Activated T-helper 17 cell treated with anti-CD3 and anti-CD28 coated beads, Interleukin-2, amount 50 U/mL, for 72 hours (primary cell): ENCODE measurements at places on chromosomes 6 and 20. TPM values are rescaled to one million over a fixed set of nuclear protein-coding genes. Genes with fewer than 3 reads are reported as not detected.

The TRIM31 gene
- not detected for total RNA-seq

The TP53TG5 gene
- total RNA-seq = 0.11 TPM

The THBD gene
- not detected for total RNA-seq

The DOK5 gene
- 0.32 TPM for total RNA-seq

The CDH26 gene
- total RNA-seq = 2.6 TPM

The MUC21 gene
- not detected for total RNA-seq

The FAM229B gene
- total RNA-seq = 2.6 TPM

The EPPIN gene
- not detected for total RNA-seq

The CDSN gene
- not detected for total RNA-seq

The C6orf58 gene
- total RNA-seq = not detected

The NR2E1 gene
- not detected for total RNA-seq
